GM13977 (cell line): ENCODE measurements at places on chromosomes 6 and 20.

DNA sequence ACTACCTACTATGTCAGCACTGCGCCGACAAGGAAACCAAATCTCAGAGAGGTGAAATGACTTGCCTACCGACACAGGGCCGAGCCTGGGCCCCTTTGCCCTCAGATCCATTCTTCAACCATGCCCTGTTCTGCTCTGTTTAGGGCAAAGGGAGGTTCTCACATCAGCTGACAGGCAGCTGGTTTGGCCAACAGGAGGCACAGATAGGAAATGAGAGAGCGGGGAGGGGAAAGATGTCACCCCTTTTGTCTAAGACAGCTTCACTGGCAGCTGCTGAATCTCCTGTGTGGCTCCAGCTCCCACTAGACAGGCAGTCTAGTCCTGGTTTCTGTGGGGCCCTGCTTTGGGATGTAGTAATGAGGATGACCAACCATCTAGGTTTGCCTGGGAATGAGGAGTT is 158.7 kb downstream of the TMEM200A start:
- no peak for DNase-seq

DNA sequence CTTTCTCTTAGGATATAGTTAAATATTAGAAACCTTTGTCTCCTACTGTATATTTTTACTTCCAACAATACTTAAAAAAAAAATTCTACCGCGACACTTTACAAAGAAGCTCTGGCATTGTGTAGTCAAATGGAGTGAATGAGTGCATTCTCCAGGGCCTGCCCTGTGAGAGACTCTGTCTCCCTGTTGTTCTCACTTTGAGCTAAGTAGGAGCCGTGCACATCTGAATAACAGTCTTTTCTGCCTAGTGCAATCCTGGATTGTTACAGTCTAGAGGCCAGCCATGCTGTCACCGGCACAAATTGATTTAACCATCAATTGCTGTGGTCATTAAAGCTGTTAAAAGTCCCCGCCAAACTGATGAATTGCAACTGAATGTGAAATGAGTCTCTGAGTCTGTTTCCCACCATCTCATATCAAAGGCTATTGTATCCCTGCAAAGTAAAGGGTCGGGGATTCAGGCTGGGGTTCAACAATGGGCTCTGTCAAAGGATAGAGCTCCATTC is 156.0 kb downstream of the RFPL4B start:
- DNase-seq, result no peak

DNA sequence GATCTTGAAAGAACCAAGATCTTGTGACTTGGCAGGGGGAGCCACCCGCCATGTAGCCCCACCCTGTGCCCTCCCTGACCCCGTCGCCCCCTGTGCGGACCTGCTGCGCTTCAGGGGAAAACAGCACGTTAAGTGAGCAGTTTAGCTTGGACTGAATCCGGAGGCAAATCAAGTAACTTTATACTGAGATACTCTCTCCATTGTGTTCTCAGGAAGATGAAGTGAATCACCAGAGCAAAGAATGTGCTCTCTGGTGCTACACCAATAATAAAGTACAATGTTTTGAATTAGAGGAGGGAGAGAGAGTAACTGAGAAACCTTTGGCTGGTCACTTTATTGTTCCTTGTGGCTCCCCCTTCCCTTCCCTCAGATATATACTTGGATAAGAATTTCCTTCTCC is 83.4 kb downstream of the TXNDC5 start:
- no peak for DNase-seq

GRCh38 chr20:49282584-49283171 is 4.8 kb upstream of the ZNFX1 start:
- DNase-seq, result no peak

DNA sequence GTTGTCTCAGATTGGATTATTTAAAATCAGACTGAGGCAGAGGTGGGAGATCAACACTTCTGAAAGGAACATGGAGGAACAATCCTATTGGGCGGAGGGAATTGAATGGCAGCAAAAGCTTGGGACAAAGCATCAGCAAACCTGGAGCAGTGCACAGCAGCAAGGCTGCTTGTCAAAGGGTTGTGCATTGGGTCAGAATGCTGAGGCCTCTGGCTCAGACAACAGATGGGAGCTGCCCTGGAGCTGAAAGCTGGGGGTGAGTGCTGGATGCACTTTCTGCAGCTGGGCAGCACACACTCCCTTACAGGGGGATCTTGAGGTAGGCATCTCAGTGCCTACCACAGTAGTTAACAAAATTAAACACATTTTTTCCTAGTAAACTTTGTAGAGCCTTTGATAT is 634.4 kb upstream of the MMS22L start:
- DNase-seq, result no peak
